ENCODE measurements at places on chromosomes 7 and 10.

- DNase-seq, result no peak
Observed at GRCh38 chr7:80826520-80827238, 92.2 kb downstream of the SEMA3C start.

GRCh38 chr7:11436316-11436715 lies 395.7 kb downstream of the THSD7A start:
- DNase-seq, result no peak

- DNase-seq, result no peak
Observed at GRCh38 chr10:9823268-9823930, 1194.3 kb upstream of the CELF2 start.

GRCh38 chr10:120883071-120883470 lies 31.9 kb downstream of the WDR11 start:
- no peak for DNase-seq

DNA sequence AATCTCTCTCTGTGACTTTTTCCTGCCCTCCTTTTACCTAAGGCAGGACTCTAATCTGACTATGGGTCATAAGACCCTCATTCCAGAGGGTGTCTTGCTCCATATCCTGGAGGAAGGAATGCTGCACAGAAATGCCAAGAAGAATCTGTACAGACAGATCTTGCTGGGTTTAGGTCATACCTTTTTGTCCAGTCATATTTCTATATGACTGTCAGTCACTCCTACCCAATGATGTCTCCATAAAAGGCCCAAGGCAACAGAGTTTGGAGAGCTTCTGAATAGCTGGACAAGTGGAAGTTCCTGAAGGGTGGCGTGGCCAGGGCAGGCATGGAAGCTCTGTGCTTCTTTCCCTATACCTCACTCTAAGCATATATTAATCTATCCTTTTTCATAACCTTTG lies 47.5 kb downstream of the FEZF1 start:
- DNase-seq, result no peak

GRCh38 chr10:94546049-94546900 lies 687 bp downstream of the HELLS start:
- DNase-seq, result no peak

DNA sequence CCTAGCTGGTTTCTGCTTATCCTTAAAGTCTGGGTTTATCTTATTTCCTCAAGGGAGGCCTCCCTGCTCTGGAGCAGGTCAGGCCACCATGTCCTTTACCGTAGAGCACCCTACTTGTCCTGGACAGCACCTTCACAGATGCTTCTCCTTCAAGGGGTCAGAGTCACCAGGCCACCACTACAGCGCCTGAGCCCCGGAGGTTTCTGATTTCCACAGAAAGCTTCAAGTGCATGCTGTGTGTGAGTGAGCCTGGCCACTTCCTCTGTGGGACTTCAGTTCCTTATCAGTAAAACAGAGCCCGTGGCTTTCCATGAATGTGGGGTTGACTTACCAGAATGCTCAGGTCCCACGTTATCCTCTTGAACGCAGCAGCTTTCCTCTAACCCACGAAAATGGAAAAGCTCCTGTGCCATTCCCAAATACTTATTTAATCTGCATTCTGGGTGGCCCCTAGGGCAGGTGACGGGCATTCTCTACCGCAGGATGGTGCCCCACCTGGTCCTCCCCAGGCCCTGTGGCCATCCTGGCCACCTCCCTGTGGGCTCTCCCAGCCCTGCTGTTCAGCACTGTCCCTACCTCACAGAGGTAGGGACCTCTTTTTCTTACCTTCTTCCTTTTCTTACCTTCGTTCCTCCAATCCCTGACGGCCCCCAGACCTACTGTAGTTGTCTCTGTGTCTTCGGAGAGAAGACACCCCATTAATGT lies 1.4 kb upstream of the DOCK1 start:
- no peak for DNase-seq

DNA sequence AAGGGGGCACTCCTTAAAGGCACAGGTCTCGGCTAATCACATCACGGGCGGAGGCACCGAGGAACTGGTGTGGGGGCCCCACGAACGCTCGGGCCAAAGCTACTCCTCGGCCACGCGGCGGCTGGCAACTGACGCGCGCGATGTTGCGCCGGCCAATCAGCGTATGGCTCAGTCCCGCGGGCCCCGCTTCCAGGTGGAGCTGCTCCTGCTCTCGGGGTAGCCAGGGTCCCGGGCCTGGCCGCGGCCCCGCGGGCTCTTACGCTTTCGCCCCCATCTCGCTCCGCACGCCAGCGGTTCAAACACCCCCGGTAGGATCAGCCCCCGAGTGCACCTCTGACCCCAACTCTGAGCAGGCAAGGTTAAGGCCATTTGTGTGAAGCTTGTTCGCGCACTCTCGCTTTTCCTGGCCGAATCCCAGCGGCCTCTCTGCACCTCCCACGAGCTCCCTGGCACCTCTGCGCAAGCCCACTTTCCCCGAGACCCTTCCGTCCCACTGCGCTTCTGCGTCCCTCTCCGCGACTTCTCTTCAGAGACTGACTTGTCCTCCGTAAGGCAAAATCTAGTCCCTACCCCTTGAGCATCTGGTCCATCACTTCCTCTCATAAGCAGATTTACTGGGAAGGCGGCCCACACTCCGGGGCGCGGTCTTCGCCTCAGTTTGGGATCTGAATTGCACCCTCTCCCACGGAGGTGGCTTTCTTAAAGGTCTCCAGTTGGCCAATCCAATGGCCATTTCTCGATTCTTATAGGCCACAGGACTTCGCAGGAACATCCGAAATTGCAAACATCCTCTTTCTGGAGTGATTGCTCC lies 200.9 kb upstream of the TBX20 start:
- DNase-seq, result no peak

- DNase-seq, result no peak
Observed at GRCh38 chr10:130542761-130543160, 406.6 kb downstream of the GLRX3 start.

- no peak for DNase-seq
Observed at GRCh38 chr10:72862957-72863356, 30.6 kb upstream of the OIT3 start.

DNA sequence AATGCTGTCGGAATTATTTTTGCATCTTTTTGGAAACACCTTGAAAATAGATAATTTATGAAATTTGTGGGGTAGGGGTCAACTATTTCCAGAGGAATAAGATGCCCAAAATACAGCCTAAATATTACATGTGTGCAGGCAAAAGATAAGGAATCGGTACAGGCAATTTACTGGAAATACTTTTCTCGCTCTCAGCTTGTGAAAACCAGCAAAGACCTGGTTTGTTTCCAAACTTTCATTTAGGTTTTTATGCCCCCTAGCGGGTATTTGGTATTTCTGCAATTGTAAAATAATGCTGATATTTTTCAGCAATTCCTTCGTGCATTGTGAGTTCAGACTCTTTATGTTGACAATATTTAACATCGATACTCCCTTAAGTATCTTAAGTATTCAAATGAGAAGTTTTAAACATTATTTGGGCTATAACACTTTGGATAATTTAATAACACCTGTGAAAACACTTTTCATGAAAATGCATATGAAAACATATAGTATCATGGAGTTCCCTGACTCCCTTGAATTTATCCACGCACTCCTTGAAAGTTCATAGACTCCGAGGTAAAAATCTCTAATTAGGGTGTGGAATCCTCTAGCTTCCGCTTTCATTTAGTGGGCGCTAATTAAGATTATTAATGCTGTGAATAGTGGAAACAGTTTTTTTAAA lies 132.4 kb downstream of the TSPAN12 start:
- no peak for DNase-seq

GRCh38 chr7:43768887-43769272 lies 10.4 kb downstream of the BLVRA start:
- no peak for DNase-seq

DNA sequence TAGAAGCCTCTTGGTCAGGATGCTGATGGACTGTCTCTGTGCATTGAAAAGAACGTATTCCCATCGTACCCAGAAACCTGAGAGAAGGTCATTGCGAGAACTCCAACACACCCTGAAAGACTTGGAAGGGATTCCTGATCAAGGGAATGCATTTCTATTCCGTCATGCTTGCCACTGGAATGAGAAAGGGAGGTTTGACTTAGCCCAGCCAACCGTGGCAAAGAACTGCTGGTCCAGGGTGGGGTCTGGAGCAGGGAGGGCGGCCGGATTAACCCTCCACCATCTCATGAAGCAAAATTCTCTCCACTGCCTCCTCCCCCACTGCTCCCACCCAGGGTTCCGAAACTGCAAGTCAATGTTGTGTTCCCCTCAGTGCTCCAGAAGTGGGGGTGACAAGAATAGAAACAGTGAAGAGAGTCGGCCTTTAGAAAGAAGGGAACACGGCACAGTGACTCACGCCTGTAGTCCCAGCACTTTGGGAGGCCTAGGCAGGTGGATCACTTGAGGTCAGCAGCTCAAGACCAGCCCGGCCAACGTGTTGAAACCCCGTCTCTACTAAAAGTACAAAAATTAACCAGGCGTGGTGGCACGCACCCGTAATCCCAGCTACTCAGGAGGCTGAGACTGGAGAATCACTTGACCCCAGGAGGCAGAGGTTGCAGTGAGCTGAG lies 137.5 kb upstream of the MGMT start:
- no peak for DNase-seq

DNA sequence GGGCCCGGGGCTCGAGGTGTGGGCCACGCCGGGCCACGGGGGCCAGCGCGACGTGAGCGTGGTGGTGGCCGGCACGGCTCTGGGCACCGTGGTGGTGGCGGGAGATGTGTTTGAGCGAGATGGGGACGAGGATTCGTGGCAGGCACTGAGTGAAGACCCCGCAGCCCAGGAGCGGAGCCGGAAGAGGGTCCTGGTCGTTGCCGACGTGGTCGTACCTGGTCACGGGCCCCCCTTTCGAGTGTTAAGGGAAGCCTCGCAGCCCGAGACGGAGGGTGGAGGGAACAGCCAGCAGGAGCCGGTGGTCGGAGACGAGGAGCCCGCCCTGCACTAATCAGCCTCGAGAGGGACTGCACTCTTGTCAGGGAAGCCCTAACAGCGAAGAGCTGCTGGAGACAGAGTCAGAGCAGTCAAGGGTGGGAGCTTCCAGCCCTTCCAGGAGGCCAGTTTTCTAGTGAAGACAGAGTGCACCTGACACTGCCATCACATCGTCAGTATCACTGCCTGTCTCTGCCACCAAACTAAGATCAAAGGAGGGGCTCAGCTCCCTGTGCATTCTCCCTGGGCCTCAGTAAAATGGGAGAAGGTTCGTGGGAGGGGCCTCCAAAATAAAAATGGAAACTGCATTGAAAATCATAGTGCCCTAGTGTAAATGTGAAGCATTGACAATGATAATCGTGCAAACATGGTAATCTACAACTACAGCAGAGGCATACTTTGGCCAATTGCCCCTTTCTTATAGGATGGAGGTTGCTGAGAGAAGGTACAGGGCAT lies 1.3 kb downstream of the MBLAC1 start:
- DNase-seq, result no peak

- no peak for DNase-seq
Observed at GRCh38 chr7:55410667-55411239, 45.6 kb downstream of the LANCL2 start.

DNA sequence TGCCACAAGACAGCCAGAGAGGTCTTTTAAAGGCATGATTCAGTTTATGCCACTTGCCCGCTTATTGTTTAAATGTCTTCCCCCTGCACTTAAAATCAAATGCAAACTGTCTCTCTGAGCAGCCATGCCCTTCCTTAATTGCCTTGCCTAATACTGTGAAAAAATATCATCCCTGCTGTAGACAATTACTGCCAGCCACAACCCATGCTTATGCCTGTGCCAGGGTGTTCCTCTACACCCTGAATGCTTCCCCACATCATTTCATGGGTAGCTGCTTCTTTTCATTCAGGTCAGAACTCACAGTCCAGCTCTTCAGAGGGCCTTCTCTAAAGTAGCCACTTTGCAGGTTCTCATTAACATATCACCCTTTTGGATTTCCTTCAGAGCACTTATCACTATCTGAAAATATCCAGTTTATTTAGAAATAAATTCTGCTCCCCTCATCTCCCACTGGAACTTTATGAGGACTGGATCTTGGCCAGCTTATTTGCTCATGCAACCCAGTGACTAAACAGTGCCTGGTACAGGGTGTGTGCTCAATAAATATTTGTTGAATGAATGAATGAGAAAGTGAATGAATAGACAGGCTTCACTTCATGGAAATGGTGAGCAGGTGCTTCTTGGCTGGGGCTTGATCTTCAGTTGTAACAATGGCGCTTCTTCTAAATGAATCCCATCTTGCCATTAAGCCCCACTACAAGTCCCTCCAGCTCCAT lies 162.4 kb upstream of the MDFIC start:
- no peak for DNase-seq

DNA sequence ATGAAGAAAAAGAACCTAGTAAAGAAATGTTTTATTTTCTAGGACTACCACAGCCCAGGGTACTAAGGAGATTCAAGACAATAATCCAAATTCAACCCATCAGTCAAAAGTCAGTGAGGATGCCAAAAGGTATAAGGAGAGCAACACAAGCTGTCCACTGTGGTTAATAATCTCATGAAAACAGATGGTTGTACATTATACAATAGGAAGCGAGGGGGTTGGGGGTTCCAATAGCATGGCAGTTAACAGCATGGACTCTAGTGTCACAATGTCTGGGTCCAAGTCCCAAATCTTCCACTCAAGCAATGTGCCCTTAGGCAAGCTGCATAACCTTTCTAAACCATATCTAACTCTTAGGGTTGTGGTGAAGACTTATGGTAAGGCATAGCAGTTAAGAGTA lies 35.1 kb downstream of the BRAF start:
- DNase-seq, result no peak

- no peak for DNase-seq
Observed at GRCh38 chr7:121459148-121459547, 63.0 kb upstream of the FAM3C start.

DNA sequence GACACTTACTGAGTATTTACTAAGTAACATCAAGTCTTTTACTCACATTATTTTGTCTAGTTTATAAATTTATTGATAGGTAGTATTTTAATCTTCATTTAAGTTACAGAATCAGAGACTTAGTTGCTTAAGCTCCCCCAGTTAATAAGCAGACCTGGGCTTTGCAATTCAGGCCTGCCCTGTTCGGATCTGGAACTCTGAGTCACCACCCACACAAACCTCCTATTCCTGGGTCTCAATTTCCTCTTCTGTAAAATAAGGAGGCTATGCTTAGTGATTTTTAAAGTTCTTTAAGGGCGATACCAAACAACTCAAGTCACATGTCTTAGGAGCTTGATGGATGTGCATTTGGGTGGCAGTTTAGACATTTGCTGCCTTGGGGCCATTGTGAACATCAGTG lies 3.5 kb upstream of the MGAM start:
- no peak for DNase-seq

- no peak for DNase-seq
Observed at GRCh38 chr10:79061441-79062315, 7.1 kb upstream of the ZMIZ1 start.
